Foreskin keratinocyte (primary cell): ENCODE measurements at places on chromosomes 7 and 10. TPM values are rescaled to one million over a fixed set of nuclear protein-coding genes. Genes with fewer than 3 reads are reported as not detected.

Gene CFAP70
- 0.10 and 0.22 TPM in 2 replicates for polyA plus RNA-seq

Gene CALCR
- polyA plus RNA-seq: not detected in 2 replicates

Gene VWDE
- 0.09 and 1.3 TPM in 2 replicates for polyA plus RNA-seq

Gene SLC13A1
- not detected in 2 replicates for polyA plus RNA-seq

Gene PGAM2
- 0.08 TPM in 1 of 2 replicates, not detected in the other for polyA plus RNA-seq

Gene SMKR1
- polyA plus RNA-seq: 0.78 and 1.0 TPM in 2 replicates

Gene MRLN
- not detected in 2 replicates for polyA plus RNA-seq

Gene UBTD1
- 37.0 and 39.5 TPM in 2 replicates for polyA plus RNA-seq

Gene EBLN1
- polyA plus RNA-seq: not detected in 2 replicates

Gene PAOX
- 1.9 and 3.3 TPM in 2 replicates for polyA plus RNA-seq

Gene NEUROD6
- not detected in 2 replicates for polyA plus RNA-seq

Gene NKX2-3
- polyA plus RNA-seq: not detected in 2 replicates

Gene CALHM3
- not detected in 2 replicates for polyA plus RNA-seq

Gene CTTNBP2
- polyA plus RNA-seq: 0.13 TPM in 1 of 2 replicates, not detected in the other

Gene SPDYE3
- not detected in 2 replicates for polyA plus RNA-seq

Gene FAM180A
- 0.59 and 1.4 TPM in 2 replicates for polyA plus RNA-seq

Gene RELN
- not detected in 2 replicates for polyA plus RNA-seq

Gene EBF3
- 0.02 TPM in 1 of 2 replicates, not detected in the other for polyA plus RNA-seq

Gene SLC13A4
- polyA plus RNA-seq: 0.20 TPM in 1 of 2 replicates, not detected in the other

Gene CAMK1D
- polyA plus RNA-seq: 0.26 and 0.46 TPM in 2 replicates

Gene TRPV5
- not detected in 2 replicates for polyA plus RNA-seq

Gene STYXL1
- 54.2 and 61.4 TPM in 2 replicates for polyA plus RNA-seq

Gene KIAA1217
- 3.2 and 4.1 TPM in 2 replicates for polyA plus RNA-seq

Gene MCM10
- 6.6 and 9.4 TPM in 2 replicates for polyA plus RNA-seq

Gene TSPAN14
- 76.4 and 110 TPM in 2 replicates for polyA plus RNA-seq

Gene SLC29A3
- polyA plus RNA-seq: 0.45 and 0.96 TPM in 2 replicates

Gene FOXP2
- 0.08 and 0.16 TPM in 2 replicates for polyA plus RNA-seq

Gene RAMP3
- polyA plus RNA-seq: not detected in 2 replicates

Gene CPN1
- polyA plus RNA-seq: not detected in 2 replicates

Gene SPOCK2
- polyA plus RNA-seq: 0.11 and 0.18 TPM in 2 replicates

Gene ANKRD61
- polyA plus RNA-seq: 0.06 and 0.09 TPM in 2 replicates

Gene SEMA3D
- 0.82 and 1.2 TPM in 2 replicates for polyA plus RNA-seq

Gene COL1A2
- polyA plus RNA-seq: 0.37 and 1.4 TPM in 2 replicates

Gene LIPN
- not detected in 2 replicates for polyA plus RNA-seq

Gene RNF32
- polyA plus RNA-seq: 0.69 and 0.91 TPM in 2 replicates

Gene WNT16
- not detected in 2 replicates for polyA plus RNA-seq

Gene TMEM184A
- polyA plus RNA-seq: 1.2 and 1.3 TPM in 2 replicates

Gene TACR2
- 0.03 TPM in 1 of 2 replicates, not detected in the other for polyA plus RNA-seq
